ENCODE measurements at places on chromosomes 11 and 22. TPM values are rescaled to one million over a fixed set of nuclear protein-coding genes. Genes with fewer than 3 reads are reported as not detected.

- no peak for DNase-seq
Measured at GRCh38 chr11:65552388-65552951, 5.7 kb downstream of the LTBP3 start.

DNA sequence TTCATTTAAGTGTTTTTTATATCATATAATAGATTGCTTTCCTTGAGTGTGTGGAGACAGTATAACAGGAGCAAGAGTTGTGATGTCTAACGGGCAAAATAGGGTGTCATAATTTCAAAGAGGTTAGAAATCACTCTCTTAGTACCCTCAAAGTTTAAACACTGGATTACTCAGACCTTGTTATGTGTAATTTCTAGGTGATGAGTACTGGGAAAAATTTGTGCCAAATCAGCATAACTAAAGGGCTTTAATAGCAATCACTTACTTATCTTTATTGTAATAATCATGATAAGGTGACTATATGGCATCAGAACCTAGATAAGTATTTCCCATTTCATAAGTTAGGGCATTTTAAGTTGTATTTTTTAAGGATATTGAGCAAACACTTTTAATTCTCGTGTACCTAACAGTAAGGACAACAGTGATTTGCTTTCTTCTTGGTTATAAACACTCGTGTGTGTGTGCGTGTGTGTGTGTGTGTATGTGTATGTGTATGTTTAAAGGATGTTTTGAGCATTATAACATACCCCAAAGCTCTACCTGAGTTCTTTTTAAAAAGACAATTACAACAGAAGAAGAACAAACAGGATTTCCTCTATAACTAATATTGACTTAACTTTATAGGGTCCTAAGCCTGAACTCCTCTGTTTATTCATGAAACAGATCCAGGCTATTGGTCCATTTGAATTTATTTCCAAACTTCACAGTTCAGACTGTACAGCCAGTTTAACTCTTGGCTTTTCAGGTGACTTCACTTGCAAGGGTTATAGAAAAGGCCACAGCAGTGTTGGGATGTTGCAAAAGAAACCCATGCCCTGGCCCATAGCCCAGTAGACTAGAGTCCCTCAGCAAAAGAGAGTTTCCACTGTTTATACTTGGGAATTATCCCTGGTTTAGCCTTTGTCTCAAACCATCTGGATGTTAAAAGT lies 23.7 kb upstream of the PDE3B start:
- DNase-seq: no peak

DNA sequence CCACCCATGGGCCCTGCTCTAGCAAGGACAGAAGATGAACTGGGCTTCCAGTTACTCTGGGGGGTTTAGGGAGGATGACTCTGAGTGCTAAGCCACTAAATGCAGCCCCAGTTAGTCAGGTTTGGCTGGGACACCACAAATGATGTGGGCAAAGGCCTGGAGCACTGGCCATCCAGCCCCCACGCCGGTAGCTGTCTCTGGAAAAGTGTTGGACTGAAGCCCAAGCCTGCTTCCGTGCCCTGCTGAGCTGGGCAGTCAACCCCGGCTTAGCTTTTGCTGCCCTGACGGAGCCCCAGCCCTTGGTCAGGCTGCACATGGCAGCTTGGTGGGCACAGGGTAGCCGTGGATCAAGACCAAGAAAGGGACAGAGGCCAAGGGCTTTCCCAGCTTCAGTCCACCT lies 5.7 kb upstream of the GSTP1 start:
- DNase-seq: no peak

The NXPE2 gene
- total RNA-seq: not detected

DNA sequence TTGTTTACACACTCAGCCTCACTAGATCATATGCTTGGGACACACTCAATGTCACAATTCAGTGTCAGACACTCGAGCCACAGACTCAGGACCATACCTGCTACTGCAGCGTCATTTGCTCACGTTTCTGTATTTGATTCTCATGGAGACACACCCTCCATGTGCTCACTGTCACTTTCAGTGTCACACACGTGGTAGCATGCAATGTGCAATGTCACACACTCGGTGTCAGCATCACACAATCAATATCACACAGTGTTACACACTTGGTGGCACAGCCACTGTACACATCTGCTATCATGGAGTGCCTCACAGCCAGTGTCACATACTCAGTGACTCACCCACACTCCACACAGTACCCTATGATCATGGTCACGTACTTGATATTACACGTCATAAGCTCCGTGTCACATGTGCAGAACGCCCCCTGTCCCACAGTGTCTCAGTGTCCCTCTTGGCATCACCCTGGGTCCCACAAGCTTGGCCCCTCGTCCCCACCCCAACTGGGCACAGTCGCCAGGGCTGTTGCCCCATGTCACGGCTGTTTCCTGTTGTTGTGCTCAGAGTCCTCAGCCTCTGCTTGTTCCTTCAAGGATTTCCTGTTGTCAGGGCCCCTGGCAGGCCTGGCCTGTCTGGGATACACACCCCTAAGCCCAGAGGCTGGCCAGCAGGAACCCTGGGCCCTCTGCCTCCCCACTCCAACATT lies 49.6 kb downstream of the PDE2A start:
- no peak for DNase-seq

DNA sequence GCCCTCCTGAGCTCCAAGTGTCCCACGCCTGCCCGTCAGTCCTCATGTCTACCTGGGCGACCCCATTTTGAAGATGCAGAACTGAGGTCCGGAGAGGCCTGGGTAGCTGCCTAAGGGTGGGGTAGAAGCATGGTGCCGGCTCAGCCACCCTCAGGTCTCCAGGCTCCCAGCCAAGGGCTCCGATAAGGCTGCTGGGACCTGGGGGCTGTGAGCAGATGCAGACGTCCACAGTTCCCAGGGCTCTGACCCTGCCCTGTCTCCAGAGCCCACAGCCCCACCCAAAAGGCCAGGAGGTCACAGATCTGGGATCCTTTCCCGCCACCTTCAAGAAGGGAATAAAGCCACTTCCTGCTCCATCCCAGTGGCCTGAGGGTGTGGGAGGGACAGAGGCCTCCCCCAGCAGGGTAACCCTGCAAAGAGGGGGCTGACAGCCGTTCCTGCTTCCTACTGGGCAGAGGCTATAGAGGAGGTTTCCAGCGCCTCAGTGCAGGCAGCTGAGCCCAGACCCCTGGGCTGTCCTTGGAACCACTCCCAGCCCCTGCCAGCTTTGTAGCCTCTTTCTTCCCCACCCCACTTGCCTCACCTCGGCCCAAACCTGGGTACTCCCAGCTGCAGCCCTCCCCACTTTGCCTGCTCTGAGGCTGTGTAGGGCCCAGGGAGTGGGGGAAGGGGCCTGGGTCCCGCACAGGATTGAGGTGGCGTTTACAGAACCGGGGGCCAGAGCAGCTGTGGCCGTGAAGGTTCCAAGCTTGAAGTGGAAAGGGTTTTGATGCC lies 85.5 kb downstream of the CDKN1C start:
- no peak for DNase-seq

GRCh38 chr11:134038897-134039470 lies 29.9 kb upstream of the JAM3 start:
- DNase-seq: no peak

DNA sequence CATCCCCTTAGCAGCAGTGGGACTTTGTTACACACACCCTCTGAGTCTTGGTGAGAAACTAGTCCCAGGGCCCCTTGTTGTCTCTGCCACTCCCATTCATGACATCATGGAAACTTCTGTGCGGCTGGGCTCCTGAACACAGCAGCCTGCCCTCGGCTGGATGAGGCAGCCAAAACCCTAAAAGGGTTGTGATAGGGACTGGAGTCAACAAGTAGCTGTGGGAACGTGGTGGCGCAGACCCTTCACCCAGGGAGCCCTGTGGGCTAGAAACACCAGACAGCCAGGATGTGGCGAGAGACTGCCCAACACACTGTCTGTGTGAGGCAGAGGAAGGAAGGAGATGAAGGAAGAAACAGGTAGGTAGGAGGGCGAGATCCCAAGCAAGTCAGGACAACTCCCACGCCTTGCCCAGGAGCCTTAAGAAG lies 3.9 kb downstream of the CD3D start:
- DNase-seq: peak; percentile 89

GRCh38 chr11:86671531-86672006 lies 847 bp downstream of the ME3 start:
- DNase-seq: peak; percentile 28

The HBG1 gene
- total RNA-seq: not detected

GRCh38 chr22:32335471-32335870 lies 22.2 kb upstream of the RFPL3 start:
- no peak for DNase-seq

DNA sequence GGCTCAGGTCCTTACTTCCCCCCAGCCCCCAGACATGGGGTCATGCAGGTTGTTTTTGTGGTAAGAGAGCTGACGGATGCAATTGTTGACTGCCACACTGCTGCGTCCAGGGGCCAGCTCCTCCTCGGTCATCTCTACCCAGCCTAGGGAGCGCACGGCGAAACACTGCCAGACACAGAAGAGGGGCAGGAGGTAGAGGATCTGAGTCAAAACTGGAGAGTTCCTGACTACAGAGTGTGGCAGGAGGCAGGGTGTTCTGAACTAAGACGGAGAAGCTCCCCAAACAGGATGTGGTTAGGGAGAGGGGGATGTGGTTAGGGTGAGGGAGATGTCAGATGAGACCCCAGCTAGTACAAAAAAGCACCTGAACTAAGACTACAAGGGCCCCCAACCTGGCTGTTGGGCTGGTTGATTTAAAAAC lies 12.3 kb downstream of the SMPD1 start:
- DNase-seq: peak; percentile 74

The MPZL2 gene
- total RNA-seq: 10.1 TPM

The MAPK8IP2 gene
- 0.62 TPM for total RNA-seq

- DNase-seq: no peak
Measured at GRCh38 chr11:130115218-130115617, 44.4 kb upstream of the ST14 start.

DNA sequence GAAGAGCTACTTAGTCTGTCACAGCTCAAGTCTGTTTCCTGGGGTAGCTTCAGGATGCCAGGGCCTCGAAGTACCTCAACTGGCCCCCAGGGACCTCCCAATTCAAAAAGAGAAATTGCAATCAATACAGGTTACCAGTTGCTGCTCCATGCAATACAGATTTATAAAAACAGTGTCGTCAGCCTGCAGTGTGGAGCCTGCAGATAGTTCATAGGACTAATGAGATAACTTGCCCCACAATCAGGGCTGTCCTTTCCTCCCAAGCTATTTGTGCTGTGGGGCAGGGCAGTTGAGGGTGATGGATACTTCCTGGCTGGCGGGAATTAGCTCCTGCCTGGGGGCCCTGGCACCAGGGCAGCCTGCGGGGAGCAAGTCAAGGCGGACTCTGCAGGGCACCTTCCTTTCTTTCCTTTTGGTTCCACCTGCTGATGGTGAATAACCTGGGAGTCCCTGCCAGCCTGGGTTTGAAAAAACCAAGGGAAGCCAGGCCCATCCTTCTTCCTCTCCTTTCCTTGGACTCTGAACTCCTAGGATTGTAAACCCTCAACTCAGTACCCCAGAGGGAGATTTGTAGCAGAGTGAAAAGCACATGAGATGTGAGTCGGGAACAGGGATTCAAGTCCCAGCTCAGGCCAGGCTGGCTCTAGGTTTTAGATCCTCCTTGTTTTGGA lies 216.6 kb downstream of the CEP164 start:
- no peak for DNase-seq

The SWAP70 gene
- total RNA-seq: 7.7 TPM

DNA sequence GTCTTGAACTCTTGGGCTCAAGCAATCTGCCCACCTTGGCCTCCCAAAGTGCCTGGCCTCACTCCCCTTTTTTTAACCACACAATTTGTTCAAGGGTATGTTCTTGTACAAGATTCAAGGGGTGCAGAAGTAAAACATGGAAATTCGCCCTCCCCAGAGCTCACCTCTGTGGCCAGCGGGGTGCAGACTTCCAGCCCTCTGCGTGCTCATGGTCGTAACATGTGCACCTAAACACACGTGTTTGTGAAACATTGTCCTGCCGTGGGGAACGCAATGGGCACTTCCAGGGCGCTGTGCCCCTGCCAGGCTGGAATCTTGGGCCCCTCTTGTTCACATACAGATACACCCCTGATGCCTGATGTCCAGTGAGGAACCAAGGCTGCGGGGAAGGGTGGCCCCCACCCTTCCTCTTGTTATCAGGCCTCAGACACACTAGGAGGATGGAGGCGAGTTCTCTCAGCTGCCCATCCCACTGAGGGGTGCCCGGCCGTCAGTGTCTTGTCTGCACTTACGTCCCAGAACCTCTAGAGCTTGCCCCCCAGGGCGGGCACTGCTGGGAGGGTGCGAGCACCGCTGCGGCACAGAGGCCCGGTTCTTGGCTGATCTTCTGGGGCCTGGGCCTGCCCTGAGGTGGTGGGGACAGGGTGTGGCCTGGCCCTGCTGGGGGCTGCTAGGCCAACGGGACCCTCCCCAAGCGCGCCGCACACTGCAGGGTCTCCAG lies 4.1 kb upstream of the EPS8L2 start:
- no peak for DNase-seq

The CD3D gene
- 250 TPM for total RNA-seq

The SYT12 gene
- not detected for total RNA-seq

DNA sequence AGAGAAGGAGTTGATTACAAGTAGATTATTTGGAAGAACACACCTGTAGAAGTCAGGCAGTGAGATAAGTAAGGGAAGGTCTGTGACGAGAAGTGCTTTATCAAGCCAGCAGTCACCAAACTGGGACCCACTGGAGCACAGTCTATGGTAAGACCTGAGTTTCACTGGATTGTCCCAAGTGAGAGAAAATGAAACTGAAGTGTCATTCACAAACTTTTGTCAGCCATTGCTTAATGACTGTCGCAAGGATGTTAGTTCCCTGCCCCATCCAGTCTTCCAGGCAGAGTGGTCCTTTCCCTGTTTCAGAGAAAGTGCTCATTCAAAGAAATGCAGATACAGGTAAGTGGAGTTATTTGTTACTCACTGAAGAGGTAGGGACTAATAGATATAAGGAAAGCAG lies 728.0 kb upstream of the TENM4 start:
- no peak for DNase-seq

The SLC22A12 gene
- not detected for total RNA-seq

DNA sequence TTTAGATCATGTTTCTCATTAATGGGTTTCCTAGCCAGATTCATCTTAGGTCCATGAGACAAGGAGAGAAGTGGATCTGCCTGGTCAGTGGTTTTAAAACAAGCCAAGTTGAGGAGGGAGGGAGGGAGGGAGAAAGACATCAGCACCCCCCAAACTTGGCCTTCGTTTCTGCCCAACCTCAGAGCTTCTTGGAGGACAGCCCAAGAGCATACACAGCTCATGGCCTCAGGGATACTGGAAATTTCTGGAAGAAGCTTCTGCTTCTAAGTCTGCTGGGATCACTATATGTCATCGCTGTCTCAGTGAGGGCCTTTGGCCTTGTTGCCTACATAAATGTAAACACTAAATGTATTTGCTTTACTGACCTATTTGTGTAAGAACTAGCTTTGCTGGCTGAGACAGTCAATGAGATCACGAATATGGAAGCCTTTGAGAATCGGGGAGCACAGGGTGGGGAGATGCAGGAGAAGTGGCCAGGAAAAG lies 375.1 kb downstream of the BUD13 start:
- no peak for DNase-seq

The PRMT3 gene
- 28.8 TPM for total RNA-seq

Measured in activated T-cell treated with anti-CD3 and anti-CD28 coated beads, Interleukin-2, amount 50 U/mL, for 72 hours (primary cell).